ENCODE measurements at places on chromosomes 12 and 14. TPM values are rescaled to one million over a fixed set of nuclear protein-coding genes. Genes with fewer than 3 reads are reported as not detected.

Gene TAS2R9
- not detected for total RNA-seq

Gene COX8C
- total RNA-seq, result not detected

Gene SERPINA9
- not detected for total RNA-seq

Gene TAS2R46
- total RNA-seq, result 1.6 TPM

Gene FITM1
- 170 TPM for total RNA-seq

Gene TSFM
- total RNA-seq, result 24.2 TPM

Gene COQ10A
- 18.9 TPM for total RNA-seq

Gene ERBB3
- total RNA-seq, result 126 TPM

Gene CLEC6A
- not detected for total RNA-seq

Gene KRT86
- 0.04 TPM for total RNA-seq

Gene RTL1
- total RNA-seq, result 12.8 TPM

Gene TRPV4
- 0.13 TPM for total RNA-seq

Gene ADSS1
- 42.3 TPM for total RNA-seq

Gene FOXG1
- total RNA-seq, result under 0.01 TPM

Gene ATL1
- 5.6 TPM for total RNA-seq

Gene RFLNA
- 8.7 TPM for total RNA-seq

Gene BLTP3B
- total RNA-seq, result 20.7 TPM

Gene TEDC1
- 7.0 TPM for total RNA-seq

Gene RASAL1
- total RNA-seq, result 0.04 TPM

Gene LIN7A
- total RNA-seq, result 3.1 TPM

Gene CLEC4D
- total RNA-seq, result not detected

Gene SLC35F4
- total RNA-seq, result 0.22 TPM

Gene CPNE6
- not detected for total RNA-seq

Gene PZP
- total RNA-seq, result 0.40 TPM

Gene ARMH4
- total RNA-seq, result 11.3 TPM

Gene PPP1R1A
- total RNA-seq, result 17.6 TPM

Gene DAO
- total RNA-seq, result 0.09 TPM

Gene PPM1H
- 3.3 TPM for total RNA-seq

Gene RGS6
- 3.7 TPM for total RNA-seq

Gene AQP5
- 0.71 TPM for total RNA-seq

Gene ADIPOR2
- total RNA-seq, result 18.4 TPM

Gene NTF3
- total RNA-seq, result 2.2 TPM

Gene AQP6
- 0.13 TPM for total RNA-seq

Gene GARIN6
- not detected for total RNA-seq

Gene NAA30
- 19.0 TPM for total RNA-seq

Gene TAS2R13
- total RNA-seq, result 1.5 TPM

Gene HOXC12
- total RNA-seq, result not detected

Gene SMAGP
- 3.4 TPM for total RNA-seq

Gene CELA1
- not detected for total RNA-seq

Gene CCDC197
- total RNA-seq, result 0.04 TPM

Gene CLEC1B
- total RNA-seq, result 0.13 TPM
